ENCODE measurements at places on chromosomes 5 and 9.

GRCh38 chr5:59597690-59598546 lies 295.6 kb downstream of the PDE4D start:
- no peak for DNase-seq

DNA sequence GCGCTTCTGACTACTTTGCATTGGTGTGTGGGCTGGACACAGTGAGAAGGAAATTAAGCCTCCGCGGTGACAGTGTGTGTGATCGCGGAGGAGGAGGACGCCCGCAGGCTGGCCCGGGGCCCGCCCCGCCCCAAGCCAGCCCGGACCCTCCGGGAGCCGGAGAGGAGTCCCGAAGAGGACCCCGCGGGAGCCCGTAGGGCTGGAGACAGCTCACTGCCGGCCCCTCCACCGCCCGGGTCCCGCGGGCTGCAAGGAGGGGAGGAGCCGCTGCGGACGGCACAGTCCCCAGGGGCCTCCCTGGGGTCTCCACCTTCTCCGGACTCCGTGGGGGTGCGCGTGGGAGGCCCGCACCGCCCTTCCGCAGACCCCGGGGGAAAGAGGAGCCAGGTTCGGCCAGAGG lies 146.4 kb upstream of the ERCC6L2 start:
- DNase-seq, result no peak

- DNase-seq, result no peak
Observed at GRCh38 chr5:132841305-132841704, 10.9 kb upstream of the SHROOM1 start.

- no peak for DNase-seq
Observed at GRCh38 chr5:174916227-174916626, 191.8 kb downstream of the MSX2 start.

- DNase-seq, result peak; percentile 38
Observed at GRCh38 chr9:95157481-95158151, 159.9 kb downstream of the FANCC start.

- DNase-seq, result no peak
Observed at GRCh38 chr5:124180299-124180874, 566.1 kb downstream of the ZNF608 start.

GRCh38 chr5:52746539-52746938 lies 41.2 kb upstream of the ITGA1 start:
- DNase-seq, result no peak

DNA sequence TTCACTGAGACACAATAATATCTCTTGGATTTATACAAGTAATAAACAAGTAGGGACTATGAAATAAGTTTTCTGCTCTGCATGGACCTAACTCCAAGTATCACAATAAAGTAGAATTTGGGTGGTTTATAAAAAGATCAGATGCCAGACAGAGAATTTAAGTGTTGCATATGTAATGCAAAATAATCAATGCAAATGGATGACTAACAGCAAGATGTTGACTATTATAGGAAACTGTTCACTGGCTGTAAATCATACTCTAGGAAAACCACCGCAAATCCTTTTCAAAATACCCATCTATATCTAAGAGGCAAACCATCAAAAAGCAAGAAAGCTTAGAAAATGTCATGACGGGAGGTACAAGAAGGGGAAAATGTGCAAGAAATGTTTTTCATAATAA lies 539.8 kb upstream of the FAM174A start:
- DNase-seq, result no peak

- DNase-seq, result no peak
Observed at GRCh38 chr9:134942011-134942787, 24.5 kb upstream of the FCN1 start.

Measured in hematopoietic multipotent progenitor cell treated with erythropoietin and hydrocortisone succinate and interleukin-3 and kit ligand, for 8 days (in vitro differentiated cells).